ENCODE measurements at places on chromosomes 12 and 14.

GRCh38 chr12:28104903-28105864, 85.1 kb upstream of the CCDC91 start:
- no peak for DNase-seq

DNA sequence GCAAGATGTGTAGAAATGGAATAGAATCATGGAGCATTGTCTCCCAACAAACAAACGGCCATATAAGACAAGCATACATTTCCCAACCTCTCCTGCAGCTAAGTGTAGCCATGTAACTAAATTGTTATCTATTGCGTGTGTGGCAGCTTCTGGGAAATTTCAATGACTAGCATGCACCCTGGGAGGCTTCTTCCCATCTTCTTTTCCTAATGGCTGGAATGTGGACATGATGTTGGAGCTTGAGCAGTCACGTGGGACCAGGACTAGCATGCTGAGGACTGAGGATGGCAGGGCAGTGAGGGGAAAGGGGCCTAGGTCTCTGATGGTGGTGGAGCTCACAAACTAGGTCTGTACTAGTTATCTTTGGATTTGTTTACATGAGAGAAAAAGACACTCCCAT, 21.7 kb upstream of the CTDSP2 start:
- DNase-seq, result no peak

DNA sequence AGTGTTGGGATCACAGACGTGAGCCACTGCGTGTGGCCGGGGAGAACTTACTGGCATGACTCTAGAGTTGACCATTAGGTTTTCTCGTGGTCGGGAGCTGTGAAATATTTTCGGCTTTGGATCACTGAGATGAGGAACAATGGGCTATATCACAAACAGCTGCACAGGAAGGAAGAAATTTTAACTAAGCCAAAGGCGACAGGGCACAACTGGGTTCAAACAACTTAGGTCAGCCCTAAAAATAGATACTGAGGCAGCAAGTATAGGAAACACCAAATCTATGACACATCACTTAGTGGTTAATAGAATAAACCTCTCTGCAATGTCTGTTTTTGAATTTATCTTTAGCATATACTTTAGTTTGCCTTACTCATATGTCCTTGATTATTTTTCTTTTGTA, 162.9 kb downstream of the LRIG3 start:
- peak; percentile 44 for DNase-seq

GRCh38 chr12:122856999-122857671, 21.9 kb downstream of the HIP1R start:
- DNase-seq, result no peak

DNA sequence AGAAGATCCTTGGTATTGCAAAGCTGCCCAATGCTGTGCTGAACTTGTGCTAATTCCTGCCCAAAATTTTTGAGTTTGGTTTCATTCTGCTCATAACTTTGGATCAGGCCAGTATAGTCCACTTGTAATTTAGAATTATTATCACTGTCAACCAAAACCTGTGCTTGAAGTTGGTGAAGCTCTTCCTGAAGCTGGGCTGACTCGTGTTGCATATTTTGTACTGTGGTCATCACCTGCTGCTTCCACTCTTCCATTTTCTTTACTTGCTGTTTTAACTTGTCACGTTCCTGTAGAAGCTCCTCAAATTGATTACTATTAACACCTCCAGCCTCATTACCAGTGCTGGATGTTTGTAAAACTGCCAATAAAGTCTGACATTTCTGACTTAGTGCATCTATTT, 35.8 kb downstream of the TRIP11 start:
- DNase-seq, result no peak

DNA sequence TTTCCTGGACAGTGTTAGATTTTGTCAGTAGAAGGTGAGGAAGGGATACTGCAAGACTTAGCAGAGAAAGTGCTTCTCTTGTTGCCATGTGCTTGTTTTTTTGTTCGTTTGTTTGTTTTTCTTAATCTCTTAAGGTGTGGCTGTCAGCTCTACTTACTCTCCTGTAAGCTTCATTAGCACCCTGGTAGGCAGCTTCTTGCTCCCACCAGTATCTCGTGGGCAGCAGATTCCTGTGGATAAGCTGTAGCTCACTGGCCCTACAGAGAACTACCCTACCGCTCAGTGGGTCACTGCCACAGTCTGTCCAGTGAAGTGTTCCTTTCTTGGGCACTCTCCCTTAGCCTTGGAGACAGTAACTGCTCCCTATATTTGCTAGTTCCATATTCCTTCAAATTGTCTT, 30.1 kb downstream of the VRK1 start:
- no peak for DNase-seq

- DNase-seq, result no peak
These were observed 28.2 kb upstream of the SNAPC1 start for GRCh38 chr14:61733972-61734371.

- no peak for DNase-seq
These were observed 209.5 kb upstream of the STXBP6 start for GRCh38 chr14:25259470-25259869.

- no peak for DNase-seq
These were observed 82.3 kb downstream of the PLEKHG3 start for GRCh38 chr14:64786296-64787149.

DNA sequence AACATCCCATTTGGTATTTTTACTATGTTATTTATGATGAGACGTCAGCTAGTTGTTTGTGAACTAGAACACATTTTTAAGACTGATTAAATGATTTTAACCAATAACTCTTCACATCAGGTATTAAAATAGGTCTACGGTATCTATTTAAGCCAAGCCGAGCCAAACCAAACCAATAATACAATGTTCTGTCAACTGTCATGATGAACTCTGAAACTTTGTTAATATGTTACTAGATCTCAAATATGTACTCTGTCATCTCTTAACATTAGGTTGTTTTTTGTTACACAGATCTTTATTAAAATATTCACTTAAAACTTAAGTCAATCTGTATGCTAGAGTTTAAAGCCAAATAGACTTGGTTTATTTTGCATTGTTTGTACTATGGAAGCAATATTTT, 1.0 kb downstream of the ART4 start:
- DNase-seq, result no peak

DNA sequence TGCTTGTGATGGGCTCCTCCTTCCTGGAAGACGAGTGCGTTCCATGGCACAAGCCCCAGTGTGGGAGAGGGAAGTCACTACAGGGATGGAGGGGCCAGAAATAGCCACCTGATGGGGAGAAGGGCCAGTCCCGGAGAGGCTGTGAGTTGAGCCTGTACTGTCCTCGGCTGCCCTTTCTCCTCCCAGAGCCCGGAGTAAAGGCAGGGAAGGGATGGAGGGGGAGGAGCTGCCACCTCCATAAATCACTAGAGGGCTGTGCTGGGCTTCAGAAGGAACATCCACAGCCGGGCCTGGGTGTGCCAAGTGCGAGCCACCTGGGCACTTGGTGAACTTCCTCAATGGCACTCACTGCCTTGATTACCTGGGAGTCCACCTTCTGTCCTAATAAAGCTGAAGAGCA, 110.1 kb downstream of the RBM19 start:
- DNase-seq, result no peak

DNA sequence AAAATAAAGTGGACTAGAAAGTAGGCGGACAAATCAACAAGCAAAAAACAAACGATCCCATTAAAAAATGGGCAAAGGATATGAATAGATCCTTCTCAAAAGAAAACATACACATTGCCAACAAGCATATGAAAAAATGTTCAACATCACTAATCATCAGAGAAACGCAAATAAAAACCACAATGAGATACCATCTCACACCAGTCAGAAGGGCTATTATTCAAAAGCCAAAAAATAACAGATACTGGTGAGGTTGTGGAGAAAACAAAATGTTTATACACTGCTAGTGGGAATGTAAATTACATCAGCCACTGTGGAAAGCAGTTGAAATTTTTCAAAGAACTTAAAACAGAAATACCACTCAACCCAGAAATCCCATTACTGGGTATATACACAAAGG, 70.3 kb downstream of the RPS6KA5 start:
- DNase-seq, result no peak

DNA sequence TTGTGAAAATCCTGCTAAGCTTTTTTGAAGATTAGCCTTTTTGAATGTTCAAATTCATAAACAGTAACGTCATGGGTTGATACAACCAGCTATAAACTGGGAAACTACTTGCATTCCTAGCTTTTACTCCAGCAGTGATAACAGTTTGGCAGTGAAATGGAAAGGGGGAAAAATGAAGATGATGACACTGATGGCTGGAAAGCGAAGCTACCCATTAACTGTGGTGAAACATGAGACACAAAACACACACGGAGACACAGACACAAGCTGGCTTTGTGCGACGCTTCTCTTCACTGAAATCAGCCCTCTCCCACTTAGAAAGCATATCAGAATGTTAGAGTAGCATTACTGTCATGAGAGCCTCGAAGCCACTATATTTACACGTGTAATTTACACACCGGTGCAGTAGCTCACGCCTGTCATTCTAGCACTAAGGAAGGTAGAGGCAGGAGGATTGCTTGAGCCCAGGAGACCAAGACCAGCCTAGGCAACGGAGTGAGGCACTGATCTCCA, 15.7 kb downstream of the VPS37B start:
- no peak for DNase-seq

DNA sequence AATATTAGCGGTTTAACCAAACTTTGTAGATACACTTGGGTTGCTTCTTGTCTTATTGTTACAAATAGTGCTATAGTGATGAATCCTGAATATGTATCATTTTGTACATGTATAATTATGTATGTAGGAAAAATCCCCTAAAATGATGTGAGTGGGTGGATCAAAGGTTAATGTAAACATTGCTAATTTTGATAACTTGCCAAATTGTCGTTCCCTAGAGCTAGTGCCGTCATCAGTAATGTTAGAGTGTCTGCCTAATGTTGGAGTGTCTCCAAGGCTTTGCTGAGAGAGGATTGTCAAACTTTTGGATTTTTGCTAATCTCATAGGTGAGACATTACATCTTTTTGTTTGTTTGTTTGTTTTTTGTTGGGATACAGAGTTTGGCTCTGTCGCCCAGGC, 44.4 kb downstream of the AEBP2 start:
- DNase-seq, result no peak
